ENCODE measurements at places on chromosomes 2 and 18.

- no peak for DNase-seq
Measured at GRCh38 chr2:173059292-173059691, 16.4 kb upstream of the MAP3K20 start.

GRCh38 chr18:78685250-78685979, 294.2 kb upstream of the SALL3 start:
- no peak for DNase-seq

- DNase-seq, result no peak
Measured at GRCh38 chr2:18740474-18740881, 151.1 kb upstream of the NT5C1B start.

GRCh38 chr2:51011693-51012092, 20.2 kb downstream of the NRXN1 start:
- no peak for DNase-seq

- DNase-seq, result no peak
Measured at GRCh38 chr2:46117379-46117778, 179.8 kb upstream of the EPAS1 start.

DNA sequence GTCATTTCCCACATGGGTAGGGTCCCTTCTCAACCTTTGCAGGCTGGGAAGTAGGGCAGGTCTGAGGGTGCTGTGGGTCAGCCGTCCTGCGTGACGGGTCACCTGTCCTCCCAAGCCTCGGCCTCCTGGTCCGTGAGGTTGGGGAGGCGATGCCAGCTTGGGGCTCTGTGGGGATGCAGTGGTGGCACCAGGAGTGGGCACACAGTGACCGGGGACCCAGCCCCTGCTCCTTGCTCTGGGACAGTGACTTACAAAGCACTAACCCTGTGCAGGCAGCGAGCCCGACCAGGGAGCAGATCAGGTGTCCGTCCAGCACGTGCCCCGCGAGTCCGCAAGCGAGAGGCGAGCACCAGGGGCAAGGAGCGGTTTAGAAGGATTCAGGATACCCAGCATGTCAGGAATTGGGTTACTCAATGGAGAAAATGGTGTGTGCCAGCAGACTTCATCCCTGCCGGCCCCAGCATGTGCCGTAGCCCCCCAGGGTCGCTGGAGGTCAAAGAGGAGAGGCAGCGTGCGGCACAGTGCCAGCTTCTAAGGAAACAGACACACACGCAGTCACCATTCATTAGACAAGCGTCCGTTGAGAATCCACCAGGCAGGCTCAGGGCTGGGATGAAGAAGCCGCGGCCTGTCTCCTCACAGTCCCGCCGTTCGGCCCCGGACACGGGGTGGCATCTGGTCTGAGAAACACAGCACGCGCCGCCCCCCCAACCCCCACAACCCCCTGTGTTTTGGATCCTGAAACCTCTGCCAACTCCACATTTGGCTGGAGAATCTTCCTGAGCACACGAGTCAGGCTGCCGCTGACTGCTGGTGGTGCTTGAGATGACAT, 11.7 kb downstream of the COLEC11 start:
- peak; percentile 84 for DNase-seq

DNA sequence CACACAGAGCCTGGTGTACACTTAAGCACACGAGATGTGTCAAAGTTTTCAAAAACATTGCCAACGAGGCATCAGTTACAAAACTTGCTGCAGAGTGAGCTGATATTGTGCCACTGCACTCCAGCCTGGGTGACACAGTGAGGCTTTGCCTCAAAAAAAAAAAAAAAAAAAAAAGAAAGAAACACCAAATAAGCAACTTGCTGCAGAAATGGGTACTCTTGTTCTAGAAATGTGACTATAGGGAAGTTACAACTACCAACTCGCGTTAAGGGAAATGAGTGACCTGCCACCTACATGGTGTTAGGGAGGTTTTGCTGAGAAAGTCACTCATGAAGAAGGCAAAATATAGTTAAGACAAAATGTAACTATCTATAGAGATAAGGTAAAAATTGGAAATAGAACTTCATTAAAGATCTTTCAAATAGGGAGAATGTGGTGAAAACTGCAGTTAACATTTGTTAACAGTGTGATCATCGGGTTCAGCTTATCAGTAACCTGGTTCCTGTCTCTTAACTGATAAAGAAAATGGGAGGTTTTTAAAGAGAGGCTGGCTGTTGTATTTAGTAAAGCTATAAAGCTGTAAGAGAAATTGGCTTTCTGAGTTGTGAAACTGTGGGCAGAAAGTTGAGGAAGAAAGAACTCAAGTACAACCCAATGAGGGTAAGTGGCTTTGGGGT, at the start of gene IL1RL1:
Gene IL1RL1 (plus strand): TSS at position 600 of the 677 bp plus-strand sequence. CDS start 26,702 bp downstream, outside the sequence.
- no peak for DNase-seq

- DNase-seq, result no peak
Measured at GRCh38 chr2:68980956-68981355, 6.5 kb downstream of the GKN1 start.

- no peak for DNase-seq
Measured at GRCh38 chr18:75635096-75635495, 207.6 kb upstream of the SMIM21 start.

GRCh38 chr2:46776687-46777327, 138.8 kb downstream of the MCFD2 start:
- DNase-seq, result no peak

- no peak for DNase-seq
Measured at GRCh38 chr2:102110596-102111334, 31.8 kb upstream of the IL1R1 start.

- DNase-seq, result no peak
Measured at GRCh38 chr2:55231546-55232083, 478 bp downstream of the CLHC1 start.

DNA sequence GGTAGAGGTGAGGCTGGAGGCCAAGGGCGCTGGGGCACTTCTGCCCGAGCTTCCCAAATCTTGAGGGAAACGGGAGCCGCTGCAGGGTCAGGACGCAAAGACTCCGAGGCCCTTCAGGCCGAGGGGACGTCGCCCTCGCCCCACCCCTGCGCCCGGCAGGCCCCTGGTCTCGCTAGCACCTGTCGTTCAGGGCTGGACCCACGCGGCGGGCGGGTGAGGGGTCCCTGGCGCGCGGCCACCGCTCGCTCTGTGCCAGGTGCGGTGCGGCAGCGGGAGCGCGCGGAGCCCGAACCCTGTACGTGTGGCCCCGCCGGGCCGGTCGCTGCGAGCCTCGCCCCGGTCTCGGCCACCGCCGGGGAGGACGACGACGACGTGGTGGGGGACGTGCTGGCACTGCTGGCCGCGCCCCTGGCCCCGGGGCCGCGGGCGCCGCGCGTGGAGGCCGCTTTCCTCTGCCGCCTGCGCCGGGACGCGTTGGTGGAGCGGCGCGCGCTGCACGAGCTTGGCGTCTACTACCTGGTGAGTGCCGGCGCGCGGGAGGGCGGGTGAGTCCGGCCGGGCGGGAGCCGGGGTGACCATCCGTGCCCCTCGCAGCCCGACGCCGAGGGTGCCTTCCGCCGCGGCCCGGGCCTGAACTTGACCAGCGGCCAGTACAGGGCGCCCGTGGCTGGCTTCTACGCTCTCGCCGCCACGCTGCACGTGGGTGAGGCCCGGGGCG, 4.9 kb downstream of the ERFE start:
- DNase-seq, result no peak

GRCh38 chr2:66034467-66034866, 400.5 kb upstream of the MEIS1 start:
- no peak for DNase-seq

GRCh38 chr18:77650799-77651385, 401.2 kb downstream of the GALR1 start:
- peak; percentile 85 for DNase-seq

DNA sequence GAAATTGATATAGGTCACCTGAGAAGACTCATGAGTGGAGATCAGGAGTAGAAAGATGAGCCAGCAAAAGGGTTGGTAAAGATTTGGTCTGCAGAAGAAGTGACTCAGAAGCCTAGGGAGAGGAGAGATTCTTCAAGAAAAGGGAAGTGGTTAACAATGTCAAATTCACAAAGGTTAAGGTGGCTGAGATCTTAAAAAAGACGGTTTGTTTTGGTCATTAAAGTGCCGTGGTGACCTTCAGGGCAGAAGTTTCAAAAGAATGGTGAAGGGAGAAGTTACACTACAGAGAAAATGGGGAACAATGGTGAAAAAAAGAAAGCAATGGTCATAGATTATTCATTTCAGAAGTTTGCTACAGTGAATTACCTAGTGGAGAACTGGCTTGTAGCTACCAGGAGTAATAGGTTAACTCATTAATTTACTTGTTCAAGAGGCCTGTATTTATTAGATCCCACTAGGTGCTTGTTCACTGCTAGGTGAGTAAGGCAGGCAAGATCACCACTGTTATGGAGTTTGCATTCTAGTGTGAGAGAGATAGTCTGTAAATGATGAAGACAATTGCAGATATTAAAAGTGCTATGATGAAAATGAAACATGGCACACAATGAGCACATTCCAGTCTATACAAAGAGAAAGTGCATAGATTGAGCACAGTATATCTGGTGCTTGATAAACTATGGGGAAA, 43.0 kb downstream of the FBXO48 start:
- no peak for DNase-seq

GRCh38 chr2:18971628-18972027, 382.3 kb upstream of the NT5C1B start:
- no peak for DNase-seq

DNA sequence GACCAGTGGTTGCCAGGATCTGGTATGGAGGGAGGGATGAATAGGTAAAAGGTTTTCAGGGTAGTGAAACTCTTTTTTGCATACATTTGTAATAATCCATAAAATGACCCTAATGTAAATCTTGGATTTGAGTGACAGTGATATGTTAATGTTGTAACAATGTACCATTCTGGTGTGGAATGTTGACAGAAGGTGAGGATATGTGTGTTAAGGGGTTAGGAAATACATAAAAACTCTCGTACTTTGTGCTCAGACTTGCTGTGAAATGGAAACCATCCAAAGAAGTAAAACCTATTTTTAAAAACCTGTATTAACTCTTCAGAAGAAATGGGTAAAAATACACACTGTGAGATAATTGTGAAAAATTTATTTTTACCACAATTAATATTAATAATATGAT, 66.2 kb downstream of the SYT4 start:
- no peak for DNase-seq

GRCh38 chr2:111936881-111937280, 38.5 kb downstream of the MERTK start:
- DNase-seq, result no peak

DNA sequence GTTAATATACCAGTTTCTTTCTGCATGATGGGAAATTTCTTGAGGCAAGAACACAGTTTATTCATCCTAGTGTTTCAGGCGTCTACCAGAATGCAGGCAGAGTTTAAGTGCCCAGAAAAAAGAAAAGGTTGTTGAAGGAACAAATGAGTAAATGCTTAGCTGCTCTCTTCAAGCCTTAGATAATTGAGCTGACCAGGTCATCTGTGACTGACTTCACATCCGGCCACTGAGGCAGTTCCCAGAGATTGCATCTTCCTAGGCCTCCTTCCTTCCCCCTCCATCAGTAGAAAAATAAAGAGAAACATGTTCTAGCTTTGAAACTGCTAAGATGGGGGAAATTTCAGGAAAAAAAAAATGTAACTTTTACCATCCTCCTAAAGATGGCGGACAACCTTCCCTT, 9.4 kb upstream of the TMEM163 start:
- DNase-seq, result no peak

- no peak for DNase-seq
Measured at GRCh38 chr2:152339556-152340286, 4.7 kb downstream of the FMNL2 start.

DNA sequence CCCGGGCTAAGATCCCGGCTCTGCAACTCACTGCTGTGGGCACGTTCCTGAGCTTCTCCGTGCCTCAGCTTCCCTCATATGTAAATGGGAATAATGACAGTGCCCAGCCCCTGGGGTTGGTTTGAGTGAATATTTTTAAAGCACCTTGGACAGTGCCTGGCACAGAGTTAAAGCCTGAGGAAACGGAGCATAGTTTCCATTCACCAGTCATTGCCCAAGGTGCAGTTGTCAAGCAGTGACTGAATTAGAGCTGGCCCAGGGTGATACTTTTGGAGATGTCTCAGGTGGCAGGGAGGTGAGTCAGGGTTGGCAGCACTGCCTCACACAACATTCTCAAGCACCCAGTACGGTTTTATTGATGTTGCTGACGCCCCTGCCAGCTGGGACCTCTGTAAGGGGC, 12.2 kb downstream of the TMEM177 start:
- no peak for DNase-seq

GRCh38 chr2:200130762-200131166, 175.4 kb downstream of the MAIP1 start:
- no peak for DNase-seq

GRCh38 chr2:233602076-233602475, 15.4 kb upstream of the UGT1A8 start:
- DNase-seq, result no peak

GRCh38 chr2:186714611-186715010, 20.8 kb downstream of the FAM171B start:
- DNase-seq, result no peak

GRCh38 chr2:62611854-62612253, 93.7 kb upstream of the EHBP1 start:
- no peak for DNase-seq

DNA sequence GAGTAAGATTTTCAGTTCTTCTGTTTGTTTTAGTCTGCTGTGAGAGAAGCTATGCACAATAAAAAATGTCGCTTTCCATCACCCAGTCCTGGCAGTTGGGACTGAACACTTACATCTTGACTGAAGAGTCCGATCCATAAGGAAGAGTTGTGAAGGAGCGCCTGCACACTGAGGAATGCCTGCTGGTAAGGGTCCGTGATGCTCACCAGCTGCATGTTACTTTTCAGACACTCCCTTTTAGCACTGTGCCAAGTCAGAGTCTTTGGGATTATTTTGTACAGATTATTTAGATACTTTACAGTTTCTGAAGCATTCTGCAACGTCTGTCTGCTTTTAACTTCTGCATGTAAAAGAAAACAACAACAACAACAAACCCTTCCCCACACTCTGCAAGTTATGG, 42.6 kb upstream of the CD302 start:
- DNase-seq, result no peak
